DMS53 (cell line): ENCODE measurements at places on chromosomes 5 and 9.
A peak's percentile ranks its signal among the peaks of the same experiment; 100 is the strongest.

GRCh38 chr9:36800455-36800854 is 227.8 kb downstream of the MELK start:
- DNase-seq, result peak; percentile 44

DNA sequence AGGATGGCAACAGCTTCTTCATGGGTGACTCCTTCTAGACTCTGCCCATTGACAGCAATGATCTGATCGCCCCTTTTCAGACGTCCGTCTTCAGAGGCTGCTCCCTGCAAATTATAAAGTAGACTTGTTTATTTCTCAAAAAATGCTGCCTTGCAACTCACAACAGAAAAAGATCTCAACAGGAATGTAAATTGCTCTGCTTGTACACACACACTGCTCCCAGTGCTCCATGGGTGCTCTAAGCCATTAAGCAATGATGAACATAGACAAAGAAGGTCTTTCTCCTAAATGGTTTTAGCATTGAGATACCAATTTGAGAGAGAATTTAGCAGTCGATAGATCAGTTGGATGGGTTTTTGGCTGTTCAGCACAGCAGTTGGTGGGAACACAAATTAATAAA is 172.5 kb downstream of the MPDZ start:
- no peak for DNase-seq

DNA sequence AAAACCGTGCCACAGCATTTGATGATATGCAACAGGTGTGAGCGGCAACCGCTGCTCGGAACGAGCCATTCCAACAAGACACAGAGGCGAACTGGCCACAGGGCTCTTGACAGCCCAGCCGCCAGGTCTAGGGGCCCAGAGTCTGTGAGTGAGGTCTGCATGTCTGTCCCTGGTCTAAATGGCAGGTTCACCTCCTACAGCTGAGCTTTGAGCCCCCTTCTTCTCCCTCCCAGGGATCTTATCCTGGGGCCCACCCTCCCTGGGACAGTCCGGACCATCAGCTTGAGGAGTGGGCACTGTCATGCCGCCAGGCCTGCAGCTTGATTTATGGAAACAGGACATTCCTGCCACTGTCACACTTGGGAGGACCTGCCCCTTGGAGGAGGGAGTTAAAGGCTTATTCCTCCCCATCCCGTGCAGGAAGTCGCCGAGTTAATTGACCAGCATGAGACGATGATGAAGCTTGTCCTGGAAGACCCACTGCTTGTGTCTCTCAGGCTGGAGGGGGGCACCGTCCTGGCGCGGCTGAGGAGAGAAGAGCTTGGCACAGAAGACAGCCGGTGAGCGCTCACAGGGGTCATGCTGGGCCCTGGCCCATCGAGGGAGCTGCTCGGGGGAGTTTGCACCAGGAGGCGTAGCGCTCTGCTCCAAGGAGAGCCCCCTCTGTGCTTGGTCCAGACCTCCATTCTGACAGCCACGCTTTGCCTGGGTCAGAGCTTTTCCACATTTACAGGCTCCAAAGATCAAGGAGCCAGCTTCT is 35.5 kb upstream of the LRRC14B start:
- no peak for DNase-seq

DNA sequence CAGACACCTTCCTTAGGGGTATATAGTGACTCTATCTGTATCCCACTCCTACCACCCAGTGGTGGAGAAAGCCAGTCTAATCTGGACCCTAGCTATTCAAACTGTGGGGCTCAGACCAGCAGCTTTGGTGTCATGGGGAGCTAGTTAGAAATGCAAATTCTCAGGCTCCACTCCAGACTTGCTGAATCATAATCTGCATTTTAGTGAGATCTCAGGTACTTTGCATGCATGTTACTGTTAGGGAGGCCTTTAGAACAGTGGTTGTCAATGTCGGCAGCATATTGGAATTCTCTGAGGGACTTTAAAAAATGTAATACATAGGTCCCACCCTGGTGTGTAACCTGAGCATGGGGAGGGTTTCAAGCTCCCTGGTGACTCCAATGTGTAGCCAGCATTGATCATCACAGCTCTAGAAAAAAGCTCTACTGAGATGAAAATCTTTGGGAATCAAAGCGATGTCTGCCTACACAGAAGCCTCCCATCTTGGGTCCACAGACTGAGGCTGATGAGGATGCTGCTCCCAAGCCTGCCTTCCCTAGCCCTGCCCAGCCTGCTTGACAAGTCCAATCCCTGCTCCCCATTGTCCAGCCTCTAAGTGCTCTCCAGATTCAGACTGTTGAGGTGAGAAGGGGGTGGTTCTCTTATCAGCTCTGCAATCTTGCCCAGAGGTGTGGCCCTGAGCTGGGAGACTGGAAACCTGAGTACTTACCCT is 11.9 kb upstream of the GM2A start:
- DNase-seq, result peak; percentile 37

DNA sequence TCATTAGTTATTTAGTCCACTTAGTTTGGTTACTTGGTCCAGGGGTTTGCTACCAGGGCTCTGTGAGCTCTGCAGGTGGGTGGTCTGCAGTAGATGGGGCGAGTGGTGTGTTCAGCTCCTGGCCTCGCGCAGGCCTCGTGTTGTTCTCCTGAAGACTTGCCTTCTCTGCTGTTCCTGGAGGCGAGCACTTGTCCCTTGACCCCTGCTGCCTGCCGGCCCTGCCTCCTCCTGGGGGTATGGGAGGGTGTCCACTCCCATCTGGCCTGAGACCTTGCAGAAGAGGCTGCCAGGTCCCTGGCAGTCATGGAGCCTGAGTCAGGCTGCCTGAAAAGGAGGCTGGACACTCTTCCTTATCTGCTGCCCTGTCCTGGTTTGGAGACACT is 137.0 kb downstream of the CACNA1B start:
- DNase-seq, result no peak
